NCI-H510A treated with DMSO at 0.1 percent for 48 hours (cell line): ENCODE measurements at places on chromosomes 5 and 9.

GRCh38 chr5:88879724-88880123 lies 3.3 kb downstream of the MEF2C start:
- no peak for DNase-seq

GRCh38 chr5:159184858-159185381 lies 24.4 kb downstream of the RNF145 start:
- no peak for DNase-seq

- DNase-seq = no peak
Observed at GRCh38 chr5:13664377-13664776, 280.1 kb downstream of the DNAH5 start.

DNA sequence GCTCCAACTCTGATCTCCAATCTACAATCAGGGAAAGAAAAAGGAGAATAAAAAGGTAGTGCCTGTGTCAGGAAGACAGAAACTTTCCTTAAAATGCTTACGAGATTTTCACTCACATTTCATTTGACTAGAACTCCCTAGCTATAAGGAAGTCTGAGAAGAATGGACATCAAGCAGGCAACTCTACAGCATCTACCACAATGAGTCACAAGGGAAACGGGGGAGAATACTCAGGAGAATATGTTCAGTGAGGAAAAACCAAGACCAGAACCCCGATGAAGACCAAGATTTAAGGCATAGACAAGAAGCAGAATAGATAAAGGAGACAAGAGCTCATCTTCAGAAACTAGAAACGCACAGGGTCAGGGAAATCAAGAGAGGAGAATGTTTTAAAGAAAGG lies 9.0 kb upstream of the SETD9 start:
- DNase-seq = no peak

- DNase-seq = no peak
Observed at GRCh38 chr9:86460216-86461002, 106.2 kb upstream of the TUT7 start.

- no peak for DNase-seq
Observed at GRCh38 chr9:7177383-7177782, 419.6 kb downstream of the KDM4C start.

DNA sequence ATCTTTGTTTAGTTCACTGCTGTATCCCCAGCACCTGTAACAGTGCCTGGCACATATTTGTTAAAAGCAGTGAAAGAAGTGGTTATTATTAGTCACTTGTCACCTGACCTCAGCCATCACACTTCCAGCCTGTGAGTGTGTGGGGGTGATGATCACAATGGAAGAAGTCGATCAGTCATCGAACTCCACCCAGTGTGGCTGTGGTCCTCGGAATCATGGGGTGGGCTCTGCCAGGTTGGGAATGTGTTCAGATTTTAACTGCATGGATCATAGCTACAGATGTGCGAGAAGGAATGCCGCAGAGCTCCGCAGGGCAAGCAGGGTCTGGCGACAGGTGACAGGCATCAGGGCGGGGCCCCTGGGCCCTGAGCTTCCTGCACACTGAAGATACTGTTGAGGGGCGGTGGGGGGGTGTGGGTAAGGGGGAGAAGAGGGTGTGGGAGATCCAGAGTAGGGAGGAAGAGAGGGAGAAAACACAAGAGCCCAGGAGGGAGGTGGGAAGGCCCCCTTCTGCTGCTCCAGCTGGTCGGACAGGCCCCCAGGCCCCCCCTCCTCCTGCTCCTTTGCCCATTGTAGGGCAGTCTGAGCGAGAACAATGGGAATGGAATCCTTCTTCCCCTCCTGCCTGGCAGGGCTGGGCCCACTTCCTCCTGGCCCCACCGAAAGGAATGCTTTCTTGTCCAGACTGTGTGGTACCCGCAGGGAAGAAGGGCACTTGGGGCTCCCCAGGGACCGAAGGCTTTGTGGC lies 89.6 kb downstream of the SPRY4 start:
- DNase-seq = no peak

GRCh38 chr9:122200960-122201595 lies 27.7 kb downstream of the LHX6 start:
- no peak for DNase-seq

DNA sequence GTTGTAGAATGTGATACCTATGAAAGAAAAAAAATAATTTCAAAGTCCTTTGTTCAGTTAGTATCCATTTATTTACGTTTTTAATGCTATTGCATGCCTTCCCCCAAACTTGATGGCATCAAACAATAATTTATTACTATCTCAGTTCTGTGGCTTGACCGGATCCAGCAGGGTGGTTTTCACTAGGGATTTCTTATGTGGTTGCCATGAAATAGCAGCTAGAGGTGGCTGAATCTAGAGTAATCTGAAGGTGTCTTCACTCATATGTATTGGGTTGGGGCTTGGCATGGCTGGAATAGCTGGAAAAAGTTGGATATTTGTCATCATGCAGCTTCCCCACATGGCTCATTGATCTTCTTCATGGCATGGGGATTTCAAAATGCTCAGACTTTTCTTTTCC lies 619.3 kb upstream of the ZNF608 start:
- DNase-seq = no peak

DNA sequence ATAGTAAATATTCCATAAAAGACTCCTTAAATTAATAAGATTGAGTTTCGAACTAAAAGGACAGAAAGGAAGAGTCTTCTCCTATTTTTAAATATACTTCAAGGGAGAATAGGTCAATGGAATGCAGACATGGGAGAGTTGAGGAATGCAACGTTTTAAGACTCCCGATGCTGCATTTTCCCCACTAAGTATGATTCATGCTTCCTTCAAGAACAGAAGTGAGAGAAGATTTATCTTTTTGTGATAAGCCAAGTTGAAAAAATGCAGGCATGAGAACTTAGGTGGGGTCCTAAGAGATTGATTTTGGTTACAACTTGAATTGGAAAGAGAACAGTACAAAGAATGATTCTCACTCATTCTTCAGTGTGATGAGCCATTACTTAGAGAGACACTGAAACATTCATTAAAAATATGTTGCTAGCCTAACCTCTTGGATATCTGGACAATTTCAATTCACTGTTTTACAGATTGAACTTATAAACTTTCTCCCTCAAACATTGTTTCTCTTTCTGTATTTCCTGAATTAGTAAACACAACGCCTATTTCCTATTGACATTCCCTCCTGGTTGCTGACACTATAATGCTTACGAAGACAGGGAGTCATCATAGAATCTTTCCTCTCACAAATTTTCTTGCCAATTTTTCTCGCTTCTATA lies 1666.1 kb upstream of the WWC1 start:
- no peak for DNase-seq

DNA sequence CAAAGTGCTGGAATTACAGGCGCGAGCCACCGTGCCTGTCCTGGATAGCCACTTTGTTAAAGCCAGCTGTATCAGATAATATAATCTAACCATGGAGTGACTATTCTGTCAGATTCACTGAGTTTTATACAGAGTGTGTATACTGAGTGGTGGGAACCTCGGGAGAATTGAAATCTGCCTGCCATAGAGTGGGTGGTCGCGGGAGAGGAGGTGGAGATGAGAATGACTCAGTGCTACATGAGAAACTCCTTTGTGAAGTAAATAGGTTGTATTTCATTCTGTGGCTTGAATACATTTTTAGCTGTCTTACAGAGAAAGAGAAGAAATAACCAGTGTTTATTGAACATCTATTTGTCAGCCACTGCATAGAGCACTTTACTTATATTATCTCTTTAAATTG lies 26.4 kb downstream of the ATP6V0E1 start:
- DNase-seq = no peak

DNA sequence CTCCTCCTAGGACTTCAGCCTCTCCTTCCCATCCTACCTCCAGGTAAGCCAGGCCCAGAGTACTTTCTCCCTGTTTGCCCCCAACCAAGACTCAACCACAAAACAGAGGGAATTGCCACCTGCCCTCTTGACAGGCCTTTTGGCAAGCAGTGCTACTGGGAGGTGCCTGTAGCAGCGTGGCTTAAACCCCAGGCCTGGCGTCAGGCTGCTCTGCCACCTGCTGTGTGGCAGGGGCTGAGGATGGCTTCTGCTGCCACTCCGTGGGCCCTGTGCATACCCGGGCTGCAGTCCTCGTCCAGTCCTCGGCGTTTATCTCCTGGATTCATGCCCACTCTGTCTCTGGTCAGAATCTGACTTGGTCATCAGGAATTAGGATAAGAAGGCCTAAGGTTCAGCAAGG lies 163.1 kb downstream of the PAX5 start:
- DNase-seq = peak; percentile 69

GRCh38 chr9:35754264-35754663 lies at the start of gene MSMP:
Gene MSMP, minus strand, starts transcription at chr9:35754276. Its CDS starts 147 bp downstream, at chr9:35754129.
- no peak for DNase-seq

GRCh38 chr5:139851558-139851957 lies 56.0 kb downstream of the PSD2 start:
- no peak for DNase-seq

GRCh38 chr5:60023255-60023654 lies 129.7 kb upstream of the PDE4D start:
- DNase-seq = no peak

DNA sequence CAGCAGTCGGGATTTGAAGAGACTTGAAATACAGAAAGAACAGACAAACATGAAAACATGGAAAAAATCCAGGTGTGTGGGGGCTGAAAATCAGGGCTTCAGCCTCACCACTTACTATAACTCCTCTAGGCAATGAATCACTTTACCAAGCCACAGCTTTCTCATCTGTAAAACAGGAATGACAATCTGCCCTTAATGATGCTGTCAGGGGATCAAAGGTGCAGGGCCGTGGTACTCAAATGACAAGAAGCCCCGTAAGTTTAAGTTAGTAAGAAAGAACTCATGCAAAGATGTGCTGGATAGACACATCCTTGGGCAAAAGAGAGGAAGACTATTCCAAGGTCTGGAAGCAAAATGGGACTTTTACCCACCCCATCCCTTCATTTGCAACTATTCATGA lies 34.7 kb downstream of the FBXW2 start:
- DNase-seq = no peak

DNA sequence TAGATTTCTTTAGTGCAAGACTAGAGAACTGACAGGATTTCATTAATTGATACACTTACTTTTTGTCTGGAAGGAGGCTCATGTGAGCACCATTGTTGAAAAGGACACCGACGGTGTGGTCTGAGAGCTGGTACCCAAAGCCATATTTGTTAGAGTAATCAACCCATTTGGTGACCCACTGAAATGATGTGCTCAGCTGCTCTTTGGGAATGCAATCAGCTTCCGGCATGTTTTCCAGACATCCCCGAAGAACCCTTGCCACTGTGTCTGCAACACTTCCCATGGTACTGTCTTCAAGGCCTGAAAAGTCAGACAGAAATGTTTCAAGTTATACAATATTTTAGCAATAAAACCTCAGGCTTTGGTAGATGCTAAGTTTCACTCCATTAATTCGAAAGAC lies 4.4 kb downstream of the PLK2 start:
- DNase-seq = no peak

DNA sequence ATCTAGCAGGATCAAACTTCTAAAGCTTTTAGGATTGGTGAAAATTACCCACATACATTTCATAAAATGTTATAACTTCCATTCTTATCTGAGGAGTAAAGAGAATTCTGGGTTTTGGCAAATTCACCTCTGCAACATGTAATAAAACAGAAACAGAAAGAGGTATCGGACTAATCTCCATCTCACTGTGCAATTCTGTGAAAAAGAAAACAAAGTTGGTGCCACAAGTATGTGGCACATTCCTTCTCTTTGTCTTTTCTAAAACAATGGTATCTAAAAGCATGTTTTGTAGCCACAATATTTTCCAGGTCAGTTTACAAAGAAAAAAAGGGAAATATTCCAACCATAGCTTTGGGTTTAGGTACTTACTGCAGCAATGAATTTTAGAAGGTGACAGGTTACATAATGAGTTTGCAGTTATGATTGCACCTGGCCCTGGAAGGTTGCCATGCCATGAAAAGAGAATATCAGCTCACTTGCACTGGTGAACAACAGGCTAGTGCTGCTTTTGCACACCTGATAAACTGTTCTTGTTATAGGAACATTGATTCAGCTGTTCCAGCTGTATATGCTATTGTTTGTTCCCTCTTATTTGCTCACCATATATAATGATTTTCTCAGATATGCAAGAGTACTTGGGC lies 491.3 kb upstream of the MEF2C start:
- peak; percentile 79 for DNase-seq

DNA sequence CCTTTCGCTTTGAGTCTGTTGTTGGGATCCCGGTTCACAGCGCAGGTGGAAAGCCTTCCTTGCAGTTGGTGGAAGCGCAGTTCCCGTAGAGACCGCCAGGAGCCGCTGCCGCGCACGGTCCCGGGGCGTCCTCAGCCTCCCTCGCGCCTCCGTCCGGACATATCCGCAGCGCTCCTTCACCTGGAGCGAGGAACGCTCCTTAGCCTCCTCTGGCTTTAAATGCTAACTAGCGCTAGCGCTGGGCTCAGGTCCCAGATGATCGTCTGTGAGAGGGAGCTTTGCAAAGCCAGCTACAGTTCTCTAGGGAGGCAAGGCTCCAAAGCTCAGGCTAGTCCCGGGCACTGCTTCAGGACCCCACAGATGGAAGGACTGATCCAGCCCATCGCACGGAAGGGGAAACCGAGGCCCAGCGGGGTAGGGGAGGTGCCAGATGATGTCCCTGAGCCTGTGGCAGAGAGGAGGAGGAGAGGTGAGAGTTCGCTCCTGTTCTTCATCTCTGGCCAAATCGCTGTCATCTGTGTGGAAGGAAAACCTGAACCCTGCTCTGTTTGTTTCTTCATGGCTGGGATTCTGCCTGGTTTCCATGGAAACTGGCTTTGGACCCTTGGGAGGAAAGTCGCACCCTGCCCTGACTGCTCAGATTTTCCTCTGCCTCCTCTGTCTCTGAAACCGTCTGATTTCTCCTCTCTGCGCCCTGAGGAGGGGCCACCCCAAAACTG lies 31.4 kb downstream of the COL15A1 start:
- DNase-seq = peak; percentile 60

DNA sequence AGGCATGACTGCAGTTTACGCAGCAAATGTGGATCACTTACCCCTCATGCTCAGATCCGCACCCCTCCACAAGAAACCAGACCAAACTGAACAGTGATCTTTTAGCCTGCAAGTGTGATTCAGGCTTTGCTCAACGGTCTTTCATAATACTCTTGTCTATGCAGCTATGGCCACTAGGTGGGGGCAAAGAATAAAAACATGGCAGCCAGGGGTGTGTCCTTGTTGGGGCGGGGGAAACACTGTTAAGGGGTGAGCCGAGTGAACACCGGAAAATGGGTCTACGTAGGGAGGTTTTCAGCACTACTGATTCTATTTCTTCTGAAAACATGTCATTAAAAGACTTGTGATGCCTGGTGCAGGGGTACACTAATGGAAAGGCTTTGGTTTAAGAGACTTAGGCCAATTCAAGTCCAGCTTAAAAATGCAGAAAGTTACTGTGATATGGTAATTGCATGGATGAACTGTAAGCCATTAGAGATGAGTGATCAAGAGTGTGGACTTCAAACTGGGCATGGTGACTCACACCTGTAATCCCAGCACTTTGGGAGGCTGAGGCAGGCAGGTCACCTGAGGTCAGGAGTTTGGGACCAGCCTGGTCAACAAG lies 49.9 kb upstream of the GPR151 start:
- peak; percentile 44 for DNase-seq

DNA sequence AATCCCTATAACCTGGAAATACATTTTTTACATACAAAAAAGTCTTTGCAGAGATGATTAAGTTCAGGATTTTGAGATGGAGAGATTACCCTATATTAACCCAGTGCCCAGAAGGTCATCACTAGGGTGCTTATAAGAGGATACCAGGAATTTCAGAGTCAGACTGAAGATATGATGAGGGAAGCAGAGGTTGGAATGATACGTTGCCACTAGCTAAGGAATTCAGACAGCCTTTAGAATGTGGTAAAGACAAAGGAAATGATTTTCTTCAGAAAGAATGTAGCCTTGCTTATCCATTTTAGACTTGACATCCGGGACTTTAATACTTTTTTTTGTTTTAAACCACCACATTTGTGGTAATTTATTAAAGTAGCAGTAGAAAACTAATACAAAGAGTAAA lies 2176.8 kb upstream of the C9orf72 start:
- no peak for DNase-seq
